ENCODE measurements at places on chromosomes 12 and 14. TPM values are rescaled to one million over a fixed set of nuclear protein-coding genes. Genes with fewer than 3 reads are reported as not detected.

The AHNAK2 gene
- 0.06 TPM for total RNA-seq

- no peak for DNase-seq
Measured at GRCh38 chr12:64877363-64878004, 53.0 kb downstream of the TBC1D30 start.

DNA sequence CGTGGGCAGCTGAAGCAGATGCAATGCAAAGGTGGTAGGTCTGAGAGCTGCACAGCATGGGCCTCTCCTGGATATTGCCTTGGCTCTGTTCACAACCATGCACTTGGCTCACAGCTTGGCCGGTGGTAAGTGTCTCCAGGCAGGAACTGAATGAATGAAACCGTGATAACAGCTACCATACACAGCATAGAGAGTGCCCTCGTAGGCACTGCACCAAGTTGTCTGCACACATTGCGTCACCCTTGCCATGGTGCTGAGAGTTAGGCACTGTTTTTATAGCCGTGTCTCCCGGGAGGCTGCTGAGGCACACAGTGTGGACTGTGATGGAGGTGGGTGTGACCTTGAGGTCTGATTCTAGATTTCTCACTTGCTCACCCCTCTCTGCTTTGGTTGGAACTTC, 157.6 kb upstream of the VASH1 start:
- DNase-seq: no peak

The EML1 gene
- total RNA-seq: not detected

DNA sequence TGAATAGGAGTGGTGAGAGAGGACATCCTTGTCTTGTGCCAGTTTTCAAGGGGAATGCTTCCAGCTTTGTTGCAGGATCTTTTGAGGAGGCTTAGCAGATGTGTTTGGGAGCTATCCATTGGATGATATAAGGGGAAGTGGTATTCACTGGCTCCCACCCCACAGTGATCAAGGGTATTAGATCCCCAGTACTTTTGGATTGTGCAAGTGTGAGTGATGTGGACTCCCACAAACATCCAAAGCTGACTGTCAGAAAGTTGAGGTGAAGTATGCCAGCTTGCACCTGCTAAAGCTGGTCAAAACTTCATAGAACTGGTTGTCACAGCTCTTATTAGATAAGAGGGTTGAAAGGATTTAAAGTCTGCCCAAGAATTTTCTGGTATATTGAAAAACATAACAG, 110.1 kb upstream of the BTG1 start:
- no peak for DNase-seq

GRCh38 chr12:128813392-128813791, 10.4 kb downstream of the SLC15A4 start:
- no peak for DNase-seq

The NINJ2 gene
- 5.4 TPM for total RNA-seq

DNA sequence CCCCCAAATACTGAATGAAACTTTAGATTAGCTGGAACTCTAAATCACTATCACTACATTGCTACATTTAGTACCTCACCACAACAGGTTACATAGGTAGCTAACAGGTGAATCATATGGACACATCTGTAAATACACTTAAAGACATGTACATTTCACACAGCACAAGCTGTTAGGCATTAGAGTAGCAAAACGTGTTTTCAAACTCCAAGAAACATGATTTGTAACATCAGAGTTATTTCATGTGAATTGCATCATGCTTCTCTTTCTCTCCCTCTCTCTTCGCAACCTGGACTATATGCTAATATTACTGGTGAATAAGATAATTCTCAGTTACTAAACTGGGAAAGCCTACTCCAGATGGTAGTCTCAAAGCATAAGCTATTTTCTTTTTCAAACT, 4.3 kb downstream of the SEL1L start:
- no peak for DNase-seq

DNA sequence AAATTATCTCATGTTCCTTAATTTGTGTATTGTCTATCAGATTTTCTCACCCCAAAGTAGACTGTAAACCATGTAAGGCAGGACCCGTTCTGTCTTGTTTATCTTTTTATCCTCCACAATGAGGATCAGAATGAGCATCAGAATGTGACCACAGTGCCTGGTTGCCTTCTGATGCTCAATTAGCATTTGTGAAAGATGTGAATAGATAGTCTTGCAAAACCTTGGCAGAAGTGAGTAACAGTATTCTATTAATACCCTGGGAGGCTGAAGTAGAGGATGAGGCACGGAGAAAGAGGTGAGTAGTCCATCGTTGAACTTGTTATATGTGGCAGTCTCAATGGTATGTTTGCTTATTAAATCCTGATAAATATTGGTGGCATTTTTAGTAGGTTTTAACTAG, 781.4 kb downstream of the NRXN3 start:
- DNase-seq: no peak

GRCh38 chr14:83184531-83184930, 1650.9 kb upstream of the SEL1L start:
- DNase-seq: no peak

The KRT74 gene
- not detected for total RNA-seq

The KRT6C gene
- total RNA-seq: not detected

GRCh38 chr12:50637870-50638481, 125.9 kb upstream of the ATF1 start:
- no peak for DNase-seq

DNA sequence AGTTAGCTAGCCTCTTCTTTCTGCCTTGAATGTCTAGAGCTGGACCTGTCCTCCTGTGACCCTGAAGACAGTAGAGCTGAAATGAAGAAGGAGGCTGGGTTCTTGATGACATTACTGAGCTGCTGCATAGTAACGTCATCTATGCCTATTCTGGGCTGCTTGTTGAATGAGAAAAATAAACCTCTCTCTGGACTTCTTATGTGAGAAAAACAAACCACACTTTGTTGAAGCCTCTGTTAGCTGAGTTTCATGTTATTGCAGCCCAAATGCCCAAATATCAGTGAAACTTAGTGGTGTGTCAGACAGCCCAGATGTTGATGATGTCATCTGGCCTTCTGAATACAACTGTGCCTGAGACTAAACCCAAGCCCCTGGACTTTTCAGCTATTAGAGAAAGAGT, 67.0 kb upstream of the MAX start:
- DNase-seq: no peak

DNA sequence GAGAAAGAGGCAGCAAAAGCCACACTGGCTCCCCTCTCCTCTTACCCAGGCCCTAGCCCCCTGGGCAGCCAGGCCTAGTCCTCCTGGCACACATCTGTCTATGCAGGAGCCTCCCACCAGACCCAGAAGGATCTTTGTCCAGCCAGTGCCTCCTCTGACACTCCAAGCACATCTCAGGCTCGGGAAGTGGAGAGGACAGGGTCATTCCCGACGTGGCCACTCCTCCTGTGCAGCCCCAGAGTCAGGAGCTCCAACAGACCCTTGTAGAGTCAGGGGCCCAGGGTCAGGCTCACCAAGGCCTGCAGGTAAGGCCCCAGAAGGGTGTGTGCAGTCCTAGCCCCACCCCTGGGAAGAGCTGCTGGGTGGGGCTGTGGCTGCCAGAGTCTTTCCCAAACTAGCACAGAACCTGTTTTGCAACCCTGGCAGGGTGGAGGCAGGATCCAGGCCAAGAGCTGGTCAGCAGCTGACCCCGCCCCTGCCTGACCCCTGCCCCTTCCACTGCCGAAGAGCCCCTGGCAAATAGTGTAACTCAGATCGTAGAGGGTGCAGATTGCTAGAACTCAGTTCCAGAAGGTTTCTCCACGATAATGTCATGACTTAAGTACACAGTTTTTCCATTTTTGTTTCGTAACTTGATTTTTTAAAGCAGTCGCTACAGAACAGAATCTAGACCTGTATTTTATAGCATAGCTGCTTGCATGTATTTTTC, 26.6 kb upstream of the PNMA1 start:
- no peak for DNase-seq

GRCh38 chr14:75752907-75753594, 92.0 kb downstream of the TTLL5 start:
- no peak for DNase-seq

All from activated naive CD8-positive, alpha-beta T cell treated with anti-CD3 and anti-CD28 coated beads, Interleukin-2, amount 10 ng/mL, durations not matched to agents 7 days and 5 days (primary cell).